Fibroblast of gingiva (primary cell): ENCODE measurements at places on chromosomes 12 and 14.

DNA sequence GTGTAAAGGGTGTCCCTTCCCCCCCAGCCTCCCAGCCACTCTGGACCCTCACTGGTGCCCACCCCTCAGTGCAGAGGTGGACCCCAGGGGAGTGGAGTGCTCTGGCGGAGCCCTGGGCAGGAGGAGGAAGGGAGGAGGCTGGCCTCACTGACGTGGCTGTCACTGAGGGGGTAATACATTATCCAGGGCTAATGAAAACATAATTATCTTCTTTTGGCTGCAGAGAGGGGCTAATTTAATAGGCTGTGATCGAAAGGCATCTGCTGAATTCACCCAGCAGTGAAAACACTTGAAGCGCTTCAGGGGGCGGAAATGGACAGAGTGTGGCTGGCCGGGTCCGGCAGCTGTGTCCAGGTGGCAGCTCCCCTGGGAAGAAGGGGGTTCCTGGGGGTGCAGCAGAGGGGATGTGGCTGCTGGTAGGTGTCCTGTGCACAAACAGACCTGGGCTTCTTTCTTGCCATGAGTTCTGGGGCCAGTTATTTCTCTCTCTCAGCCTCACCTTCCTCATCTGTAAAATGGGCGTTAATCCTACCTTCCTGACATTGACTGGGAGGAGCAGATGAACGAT, 3.7 kb upstream of the NOS1 start:
- no peak for DNase-seq

GRCh38 chr12:22396735-22397134, 62.2 kb upstream of the ST8SIA1 start:
- no peak for DNase-seq

GRCh38 chr14:105999361-106000028, 473.1 kb downstream of the TMEM121 start:
- no peak for DNase-seq

GRCh38 chr14:68684466-68685418, 108.1 kb downstream of the ZFP36L1 start:
- DNase-seq, result no peak

GRCh38 chr14:91286530-91286937, 42.0 kb upstream of the GPR68 start:
- peak; percentile 59 for DNase-seq

DNA sequence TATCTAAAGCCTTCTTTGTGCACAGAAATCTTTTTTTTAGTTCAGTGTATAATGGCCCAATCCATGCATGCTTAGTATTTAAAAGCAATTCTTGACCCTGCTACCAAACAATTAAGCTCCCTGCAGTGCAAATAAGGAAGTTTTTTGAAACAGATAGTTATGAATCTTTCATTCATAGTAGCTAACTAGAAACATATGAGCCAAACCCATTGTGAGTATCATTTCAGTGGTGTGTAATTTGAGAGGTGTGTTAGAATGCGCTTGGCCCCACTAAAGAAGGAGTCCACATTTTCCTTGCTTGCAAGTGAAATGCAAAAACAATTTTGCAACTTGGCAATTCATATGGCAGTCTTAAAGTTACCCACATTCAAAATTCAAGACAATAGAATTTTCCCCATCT, 14.4 kb downstream of the EPS8 start:
- DNase-seq, result peak; percentile 95

- no peak for DNase-seq
These were observed 210.1 kb downstream of the SLC41A2 start for GRCh38 chr12:104747955-104748354.

DNA sequence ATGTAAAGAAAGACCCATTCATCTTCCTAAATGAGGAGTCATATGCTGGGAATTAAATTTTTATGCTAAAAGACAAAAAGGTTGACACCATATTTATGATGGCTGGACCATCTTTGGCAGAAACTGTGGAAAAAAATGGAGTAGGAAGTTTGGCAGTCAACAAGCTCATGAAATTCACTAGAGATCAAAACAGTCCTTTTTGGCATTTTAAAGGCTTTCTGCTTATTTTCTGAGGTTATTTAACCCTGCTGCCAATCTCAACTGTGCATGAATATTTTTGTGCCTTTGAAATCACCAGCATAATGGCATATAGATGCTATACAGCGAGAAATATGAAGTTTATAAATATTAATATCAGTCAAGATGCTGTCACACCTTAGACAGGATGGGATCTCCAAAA, 399.5 kb downstream of the PDZRN4 start:
- no peak for DNase-seq

- peak; percentile 52 for DNase-seq
These were observed 165.7 kb downstream of the SRGAP1 start for GRCh38 chr12:64010069-64010686.
